ENCODE measurements at places on chromosomes 13 and 19.

- DNase-seq = peak; percentile 80
Observed at GRCh38 chr19:19405971-19406877, 749 bp downstream of the GATAD2A start.

DNA sequence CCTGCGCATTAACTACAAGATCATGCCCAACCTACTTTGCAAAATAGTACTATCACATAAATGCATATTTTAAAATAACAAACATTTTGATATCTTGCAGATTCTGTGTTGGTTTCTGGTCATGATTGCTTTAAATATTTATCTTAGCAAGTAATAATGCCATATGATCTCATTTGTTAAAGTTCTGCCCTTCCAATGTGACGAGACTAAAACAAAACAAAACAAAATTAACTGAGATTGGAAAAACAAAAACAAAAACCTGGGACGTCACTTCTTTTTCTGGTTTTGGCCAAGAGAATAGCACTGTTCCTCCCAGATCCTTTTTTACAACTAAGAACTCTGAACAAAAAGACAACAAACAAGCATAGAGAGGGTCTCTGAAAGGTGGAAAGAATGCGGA lies 436.3 kb downstream of the DACH1 start:
- DNase-seq = no peak

DNA sequence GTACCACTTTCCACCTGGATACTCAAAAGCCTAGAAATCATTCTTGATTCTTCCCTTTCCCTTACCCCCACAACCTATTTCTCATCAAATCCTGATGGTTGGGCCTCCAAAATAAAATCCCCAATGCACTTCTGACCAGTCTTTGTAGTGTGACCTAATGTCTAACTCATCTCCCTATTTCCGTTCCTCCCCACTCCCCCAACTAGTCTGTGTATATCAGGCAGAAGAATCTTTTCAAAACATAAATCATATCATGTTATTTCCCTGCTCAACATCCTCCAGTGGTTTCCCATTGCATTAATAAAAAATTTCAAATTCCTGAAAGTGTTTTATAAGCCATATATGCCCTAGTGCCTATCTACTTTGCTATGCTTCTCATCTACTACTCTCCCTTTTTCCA lies 17.7 kb downstream of the CCDC122 start:
- DNase-seq = no peak

DNA sequence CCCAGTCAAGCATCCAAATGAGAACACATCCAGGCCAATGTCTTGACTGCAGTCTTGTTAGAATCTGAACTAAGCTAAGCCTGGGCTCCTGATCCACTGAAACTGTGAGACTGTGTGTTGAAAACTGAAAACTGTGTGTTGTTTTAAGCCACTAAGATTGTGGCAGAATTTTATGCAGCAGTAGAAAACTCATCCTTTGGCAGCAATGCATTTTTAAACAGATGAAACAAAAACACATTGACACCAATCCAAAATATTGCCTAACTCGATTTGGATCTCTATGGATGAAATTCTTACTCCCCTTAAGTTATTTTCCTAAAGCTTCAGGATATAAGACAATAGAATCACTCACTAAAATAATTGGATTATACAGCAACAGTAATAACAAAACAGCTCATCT lies 202.3 kb upstream of the KLF12 start:
- no peak for DNase-seq

GRCh38 chr19:31111741-31112140 lies 237.5 kb downstream of the TSHZ3 start:
- no peak for DNase-seq

GRCh38 chr13:26600343-26600742 lies 42.9 kb downstream of the WASF3 start:
- DNase-seq = no peak

DNA sequence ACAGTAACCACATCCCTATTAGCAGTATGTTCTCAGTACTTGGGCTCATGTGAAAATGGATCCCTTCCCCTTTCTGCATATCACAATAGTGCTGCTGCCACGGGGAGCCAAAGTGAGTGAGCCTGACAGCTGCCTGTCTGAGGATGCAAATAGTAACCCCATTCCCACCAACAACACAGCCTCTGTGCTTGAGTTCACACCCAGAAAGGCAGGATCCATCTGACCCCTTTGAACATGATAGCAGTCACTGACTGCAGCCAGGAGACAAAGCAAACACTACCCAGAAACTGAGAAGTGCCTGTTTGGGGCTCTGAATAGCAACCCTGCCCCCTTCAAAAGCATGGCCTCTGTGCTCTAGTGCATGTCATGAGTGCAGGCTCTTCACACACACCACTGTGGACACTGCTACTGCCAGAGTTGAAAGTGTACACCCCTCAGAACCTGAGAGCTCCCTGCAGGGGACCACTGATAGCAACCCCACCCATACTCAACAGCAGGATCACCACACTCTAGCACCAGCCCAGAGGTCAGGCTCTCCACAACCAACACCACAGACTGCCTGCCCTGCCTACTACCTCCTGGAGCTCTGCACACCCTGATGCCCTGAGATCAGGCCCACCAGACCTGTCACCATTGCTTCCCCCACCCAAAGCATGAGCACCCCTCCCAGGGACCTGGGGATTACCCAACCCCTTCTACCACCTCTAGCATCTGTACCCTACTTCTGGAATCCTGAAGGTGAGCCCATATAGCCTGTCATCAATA lies 1563.5 kb upstream of the PRR20A start:
- no peak for DNase-seq

GRCh38 chr13:64206430-64207225 lies 2791.0 kb upstream of the PCDH20 start:
- no peak for DNase-seq

GRCh38 chr19:6521718-6522646 lies 8.8 kb upstream of the TNFSF9 start:
- peak; percentile 66 for DNase-seq

DNA sequence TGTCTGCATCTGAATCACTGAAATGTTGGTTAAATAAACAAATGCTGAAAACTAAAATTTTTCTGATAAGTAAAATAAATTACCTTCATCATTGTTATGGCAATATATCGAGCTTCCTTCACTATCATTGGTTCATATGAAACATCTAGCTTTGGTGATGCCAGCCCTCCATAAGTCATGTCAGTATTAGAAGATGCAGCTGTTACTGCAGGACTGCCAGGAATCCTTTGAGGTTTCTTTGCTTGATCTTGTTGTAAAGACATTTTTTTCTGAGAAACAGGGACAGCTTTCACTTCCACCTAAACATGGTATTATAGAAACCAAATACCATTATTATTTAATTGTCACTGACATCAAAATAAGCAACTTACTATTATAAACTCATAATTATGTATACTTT lies 123.7 kb upstream of the FBXL3 start:
- no peak for DNase-seq

- no peak for DNase-seq
Observed at GRCh38 chr13:109509154-109509900, 277.1 kb downstream of the IRS2 start.

Measured in activated CD4-positive, alpha-beta T cell treated with anti-CD3 and anti-CD28 coated beads for 36 hours (primary cell).